ENCODE measurements at places on chromosomes 2 and 18. TPM values are rescaled to one million over a fixed set of nuclear protein-coding genes. Genes with fewer than 3 reads are reported as not detected.

GRCh38 chr2:140128909-140129308, 1348.7 kb upstream of the NXPH2 start:
- DNase-seq: no peak
- no peaks in the 10 kb centered on the region for H3K27me3 ChIP-seq
- no peak overlapping the region for H3K27ac ChIP-seq
- no peak overlapping the region for H3K4me3 ChIP-seq

- no peaks in the 10 kb centered on the region for H3K36me3 ChIP-seq
- peaks cover 70% of the 10 kb centered on the region for H3K27me3 ChIP-seq
- peak overlapping the region; percentile 40 for H3K4me3 ChIP-seq
- peak; percentile 58 for DNase-seq
- H3K4me1 ChIP-seq: peaks cover 18% of the 10 kb centered on the region
These were observed 1.1 kb downstream of the GLI2 start for GRCh38 chr2:120736624-120737339.

DNA sequence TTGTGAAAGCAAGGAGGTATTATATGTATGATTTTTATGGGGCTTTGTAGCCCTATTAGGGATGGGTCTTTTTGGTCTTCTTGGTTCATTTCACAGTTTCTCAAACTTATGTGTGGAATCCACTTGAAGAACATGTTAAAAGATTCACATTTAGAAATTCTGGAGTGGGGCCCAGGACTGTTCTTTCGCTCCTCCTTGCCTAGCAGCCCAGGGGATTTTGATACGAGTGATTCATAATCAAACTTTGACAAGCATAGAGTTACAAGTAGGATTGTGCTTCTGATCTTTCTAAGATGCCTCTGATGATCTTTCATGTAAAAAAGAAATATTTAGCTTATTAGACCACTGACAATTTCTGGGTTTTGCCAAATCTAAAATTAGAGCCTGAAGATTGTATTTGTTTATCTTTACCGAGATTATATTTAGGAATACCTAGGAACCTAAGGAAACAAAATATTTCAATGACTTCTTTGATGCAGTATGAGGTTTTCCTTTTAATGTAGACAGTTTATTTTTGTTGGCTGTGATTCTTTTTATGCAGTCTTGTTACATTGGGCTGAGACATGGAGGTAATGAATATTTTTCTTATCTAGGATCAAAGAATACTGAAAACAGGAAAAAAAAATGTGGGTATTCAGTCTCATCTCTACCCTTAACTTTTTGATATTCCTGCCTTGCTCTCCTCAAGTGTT, 324.0 kb downstream of the PARD3B start:
- no peak overlapping the region for H3K27ac ChIP-seq
- H3K4me1 ChIP-seq: peaks cover 14% of the 10 kb centered on the region
- DNase-seq: no peak
- H3K4me3 ChIP-seq: no peak overlapping the region

DNA sequence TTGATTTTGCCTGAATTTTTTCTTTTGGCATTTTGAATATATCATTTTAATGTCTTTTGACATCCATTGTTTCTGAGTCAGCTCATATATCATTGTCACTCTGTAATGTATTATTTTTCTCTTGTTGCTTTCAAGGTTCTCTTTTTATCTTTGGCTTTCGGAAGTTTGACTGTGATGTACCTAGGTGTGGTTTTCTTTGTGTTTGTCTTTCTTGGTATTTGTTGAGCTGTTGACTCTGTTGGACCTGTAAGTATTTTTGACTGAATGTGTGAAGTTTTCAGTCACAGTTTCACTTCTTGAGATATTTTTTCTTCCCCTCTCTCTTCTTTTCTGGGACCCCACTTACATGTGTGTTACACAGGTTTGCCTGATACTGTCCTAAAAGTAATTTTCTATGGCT, 24.9 kb upstream of the DRC1 start:
- no peaks in the 10 kb centered on the region for H3K27me3 ChIP-seq
- no peak overlapping the region for H3K27ac ChIP-seq

DNA sequence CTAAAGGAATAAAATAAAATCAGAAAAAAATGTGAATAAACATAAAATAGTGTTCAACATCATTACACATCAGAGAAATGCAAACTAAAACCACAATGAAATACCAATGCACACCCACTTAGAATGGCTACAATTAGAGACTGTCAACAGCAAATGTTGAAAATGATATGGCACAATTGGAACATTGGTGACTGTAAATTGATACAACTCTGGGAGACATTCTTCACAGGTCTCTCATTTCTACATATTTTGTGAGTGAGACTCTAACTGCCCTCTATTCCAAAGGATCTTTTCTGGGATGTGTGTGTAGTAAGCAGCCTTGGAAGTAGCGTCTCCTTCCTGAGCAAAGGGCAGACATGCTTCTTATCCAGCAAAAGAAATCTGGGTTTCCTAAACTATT, 323.0 kb downstream of the FBXO15 start:
- DNase-seq: no peak
- H3K36me3 ChIP-seq: no peaks in the 10 kb centered on the region
- no peaks in the 10 kb centered on the region for H3K27me3 ChIP-seq
- no peak overlapping the region for H3K27ac ChIP-seq
- H3K4me3 ChIP-seq: no peak overlapping the region

GRCh38 chr2:46117379-46117778, 179.8 kb upstream of the EPAS1 start:
- no peak for DNase-seq
- H3K36me3 ChIP-seq: no peaks in the 10 kb centered on the region
- H3K27ac ChIP-seq: peak overlapping the region; percentile 27
- H3K27me3 ChIP-seq: no peaks in the 10 kb centered on the region

- H3K27me3 ChIP-seq: no peaks in the 10 kb centered on the region
- no peak for DNase-seq
- H3K36me3 ChIP-seq: no peaks in the 10 kb centered on the region
These were observed 129.9 kb downstream of the SOCS6 start for GRCh38 chr18:70418546-70419311.

DNA sequence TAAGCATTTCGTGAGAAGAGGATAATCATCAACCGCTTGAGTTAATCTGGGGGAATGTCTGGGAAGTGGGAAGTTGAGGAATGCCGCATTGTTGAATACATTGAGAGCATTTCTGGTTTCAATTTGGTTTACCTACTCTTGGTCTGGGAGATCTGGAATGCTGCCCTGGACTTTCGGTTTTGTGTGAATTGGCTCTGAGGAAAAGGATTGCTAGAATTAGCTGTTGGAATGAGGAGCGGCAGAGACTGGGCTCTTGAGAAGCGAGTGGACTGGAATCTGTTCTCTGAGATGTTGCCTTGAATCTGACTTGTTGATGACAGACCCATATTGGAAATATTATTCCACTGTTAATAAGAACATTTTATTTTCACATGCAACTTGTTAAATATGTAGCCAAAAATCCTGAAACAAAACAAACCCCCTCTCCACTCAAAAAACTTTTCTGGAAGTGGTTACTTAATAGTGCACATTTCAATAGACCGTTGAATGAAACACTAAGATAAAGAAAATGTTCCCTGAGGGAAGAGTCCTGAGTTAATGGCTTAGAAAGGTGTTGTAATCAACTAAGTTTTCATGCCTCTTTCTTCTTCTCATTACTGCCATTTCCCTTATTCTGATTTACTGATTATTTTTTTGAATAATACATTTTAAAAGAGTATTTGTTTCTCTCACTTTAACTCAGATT, 50.8 kb downstream of the PTPRM start:
- no peak overlapping the region for H3K4me3 ChIP-seq
- DNase-seq: no peak
- no peak overlapping the region for H3K27ac ChIP-seq
- H3K27me3 ChIP-seq: no peaks in the 10 kb centered on the region

GRCh38 chr2:216949700-216950413, 90.0 kb upstream of the TNP1 start:
- DNase-seq: no peak
- no peaks in the 10 kb centered on the region for H3K27me3 ChIP-seq
- H3K4me3 ChIP-seq: no peak overlapping the region
- no peak overlapping the region for H3K27ac ChIP-seq
- H3K4me1 ChIP-seq: no peaks in the 10 kb centered on the region
- no peaks in the 10 kb centered on the region for H3K36me3 ChIP-seq

The TSPYL6 gene
- total RNA-seq: not detected

The NMUR1 gene
- total RNA-seq: 2.0 TPM

The CENPA gene
- total RNA-seq: 6.5 TPM

All from spleen (tissue), 13 donors.